Vagina (tissue), 2 donors: ENCODE measurements at places on chromosomes 12 and 14.

- DNase-seq: no peak
Observed at GRCh38 chr12:50411051-50411660, 10.5 kb downstream of the LARP4 start.

GRCh38 chr12:4133636-4134447, 139.7 kb upstream of the CCND2 start:
- DNase-seq: no peak

DNA sequence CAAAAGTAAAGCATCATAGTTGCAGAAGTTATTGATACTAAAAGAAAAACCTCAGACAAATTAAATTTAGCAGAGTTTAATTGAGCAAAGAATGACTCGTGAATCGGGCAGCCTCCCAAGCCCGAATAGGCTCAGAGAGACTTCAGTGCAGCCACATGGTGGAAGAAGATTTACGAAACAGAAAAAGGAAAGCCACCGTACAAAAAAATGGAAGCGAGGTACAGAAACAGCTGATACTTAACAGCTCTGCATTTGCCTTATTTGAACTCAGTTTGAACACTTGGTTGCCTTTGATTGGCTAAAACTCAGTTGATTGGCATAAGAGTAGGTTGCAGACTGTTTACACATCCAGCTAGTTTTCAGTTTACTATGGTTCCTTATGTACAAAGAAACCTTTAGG, 12.9 kb downstream of the TTC9 start:
- DNase-seq: no peak

DNA sequence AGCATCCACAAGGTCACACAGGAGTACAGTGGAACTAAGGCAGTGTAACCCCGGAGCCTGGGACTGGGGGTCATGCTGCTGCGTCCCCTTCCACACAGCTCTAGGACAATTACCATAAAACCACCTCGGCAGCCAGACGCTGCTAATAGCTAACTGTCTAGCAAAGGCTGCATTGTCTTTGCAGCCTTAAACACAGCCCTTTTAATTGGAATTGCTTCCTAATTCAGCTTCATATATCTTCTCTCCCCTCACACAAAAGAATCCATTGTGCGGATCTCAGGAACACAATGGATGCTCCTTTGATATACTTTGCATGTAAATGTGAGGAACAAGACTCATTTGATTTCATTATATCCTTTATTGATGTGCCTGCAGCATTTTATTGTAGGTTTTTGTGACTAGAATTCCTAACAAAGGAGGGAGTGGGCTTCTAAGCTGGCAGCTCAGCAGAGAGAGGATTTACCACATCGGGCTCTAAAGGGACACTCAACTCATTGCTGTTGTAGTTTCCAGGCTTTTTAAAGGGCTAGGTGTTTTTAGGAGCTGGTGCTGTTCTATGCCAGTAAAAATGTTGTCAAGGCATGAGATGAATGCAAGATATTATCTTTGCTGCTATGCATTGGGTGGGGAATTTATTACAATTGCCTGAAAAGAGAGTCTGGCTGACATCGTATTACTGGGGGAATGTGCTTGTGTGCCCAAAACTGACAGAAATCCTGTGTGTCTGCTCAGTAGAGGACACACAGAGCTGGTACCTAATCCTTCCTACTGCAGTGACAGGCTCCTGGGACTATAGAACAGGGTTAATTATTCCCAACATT, 30.4 kb upstream of the DACT1 start:
- DNase-seq: no peak

- no peak for DNase-seq
Observed at GRCh38 chr14:80955416-80955941, at the start of gene TSHR. Gene TSHR (plus strand): TSS chr14:80955621. CDS start chr14:80955681, 60 bp downstream.

DNA sequence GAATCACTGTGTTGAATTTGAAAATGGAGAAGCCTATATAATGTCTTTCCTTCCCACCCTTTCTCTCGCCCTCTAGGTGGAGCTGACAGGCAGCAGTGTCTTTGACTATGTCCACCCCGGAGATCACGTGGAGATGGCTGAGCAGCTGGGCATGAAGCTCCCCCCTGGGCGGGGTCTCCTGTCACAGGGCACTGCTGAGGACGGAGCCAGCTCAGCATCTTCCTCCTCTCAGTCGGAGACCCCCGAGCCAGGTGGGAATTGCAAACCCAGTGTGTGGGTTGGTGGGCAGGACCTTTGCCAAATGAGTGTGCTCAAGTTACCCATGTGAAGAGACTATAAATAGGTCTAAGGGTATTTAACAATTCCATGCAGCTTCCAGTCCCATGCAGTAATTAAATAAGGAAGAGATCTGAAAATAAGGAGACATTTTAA, 274.7 kb downstream of the EGLN3 start:
- no peak for DNase-seq

- no peak for DNase-seq
Observed at GRCh38 chr12:3249081-3249800, 172.1 kb downstream of the TSPAN9 start.

GRCh38 chr12:6638305-6638704, 2.5 kb upstream of the LPAR5 start:
- no peak for DNase-seq

- no peak for DNase-seq
Observed at GRCh38 chr12:132075026-132075713, 68.9 kb downstream of the DDX51 start.

DNA sequence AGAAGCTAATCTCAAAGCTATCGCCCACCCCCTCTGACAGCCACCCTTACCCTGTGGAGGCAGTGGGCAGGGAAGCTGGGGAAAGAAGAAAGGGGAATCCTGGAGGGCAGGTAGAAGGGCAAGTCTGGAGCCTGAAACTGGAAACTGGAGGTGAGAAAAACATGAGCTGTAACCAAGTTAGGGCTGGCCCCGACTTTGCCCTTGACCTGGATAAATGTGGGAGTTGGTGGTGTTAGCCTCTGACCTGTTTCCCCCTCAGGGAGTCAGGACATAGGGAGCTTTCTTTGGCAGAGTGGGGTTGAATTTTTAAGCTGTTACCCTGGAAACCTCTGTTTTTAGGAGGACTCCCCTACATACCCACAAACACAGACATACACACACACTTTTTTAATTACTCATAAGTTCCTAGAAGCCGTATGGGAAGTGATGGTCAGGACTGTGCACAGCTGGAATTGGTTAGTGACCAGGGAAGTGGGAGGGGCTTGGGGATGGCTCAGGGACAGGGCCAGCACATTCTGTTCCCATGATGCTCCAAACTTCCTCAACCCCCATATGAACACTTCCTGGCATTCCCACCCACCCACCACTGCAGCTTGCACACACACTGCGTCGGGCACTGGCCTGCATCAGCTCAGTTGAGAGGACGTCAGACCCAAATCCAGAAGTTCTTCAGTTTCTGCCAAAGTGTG, 5.0 kb upstream of the MMP19 start:
- peak; percentile 99 for DNase-seq

DNA sequence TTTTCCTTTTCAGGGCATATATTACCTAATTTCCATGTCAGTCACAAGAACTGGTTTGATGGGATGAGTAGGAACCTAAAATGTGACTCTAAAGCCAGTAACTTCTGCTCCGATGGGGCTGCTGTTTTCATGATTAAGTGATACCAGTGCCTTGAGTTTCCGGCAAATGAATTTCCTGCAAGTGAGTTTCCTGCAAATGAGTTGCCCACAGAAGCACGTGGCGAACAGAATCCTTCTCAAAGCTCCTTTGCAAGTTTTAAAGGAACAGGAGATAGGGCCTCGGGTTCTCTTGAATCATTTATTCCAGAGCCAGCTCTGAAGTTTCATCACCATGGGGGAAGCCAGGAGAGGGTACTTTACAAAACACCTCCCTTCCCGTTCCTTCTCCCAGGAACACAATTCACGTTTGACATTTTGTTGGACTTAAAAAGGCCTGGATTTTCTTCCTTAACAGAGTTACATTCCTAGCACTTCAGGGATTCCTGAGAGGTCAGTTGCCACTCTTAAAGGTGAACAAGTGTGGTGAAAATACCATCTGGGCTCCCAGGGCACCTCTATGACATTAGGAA, 2.2 kb upstream of the PPTC7 start:
- DNase-seq: no peak

GRCh38 chr12:114735680-114736374, 51.9 kb upstream of the TBX3 start:
- DNase-seq: no peak

DNA sequence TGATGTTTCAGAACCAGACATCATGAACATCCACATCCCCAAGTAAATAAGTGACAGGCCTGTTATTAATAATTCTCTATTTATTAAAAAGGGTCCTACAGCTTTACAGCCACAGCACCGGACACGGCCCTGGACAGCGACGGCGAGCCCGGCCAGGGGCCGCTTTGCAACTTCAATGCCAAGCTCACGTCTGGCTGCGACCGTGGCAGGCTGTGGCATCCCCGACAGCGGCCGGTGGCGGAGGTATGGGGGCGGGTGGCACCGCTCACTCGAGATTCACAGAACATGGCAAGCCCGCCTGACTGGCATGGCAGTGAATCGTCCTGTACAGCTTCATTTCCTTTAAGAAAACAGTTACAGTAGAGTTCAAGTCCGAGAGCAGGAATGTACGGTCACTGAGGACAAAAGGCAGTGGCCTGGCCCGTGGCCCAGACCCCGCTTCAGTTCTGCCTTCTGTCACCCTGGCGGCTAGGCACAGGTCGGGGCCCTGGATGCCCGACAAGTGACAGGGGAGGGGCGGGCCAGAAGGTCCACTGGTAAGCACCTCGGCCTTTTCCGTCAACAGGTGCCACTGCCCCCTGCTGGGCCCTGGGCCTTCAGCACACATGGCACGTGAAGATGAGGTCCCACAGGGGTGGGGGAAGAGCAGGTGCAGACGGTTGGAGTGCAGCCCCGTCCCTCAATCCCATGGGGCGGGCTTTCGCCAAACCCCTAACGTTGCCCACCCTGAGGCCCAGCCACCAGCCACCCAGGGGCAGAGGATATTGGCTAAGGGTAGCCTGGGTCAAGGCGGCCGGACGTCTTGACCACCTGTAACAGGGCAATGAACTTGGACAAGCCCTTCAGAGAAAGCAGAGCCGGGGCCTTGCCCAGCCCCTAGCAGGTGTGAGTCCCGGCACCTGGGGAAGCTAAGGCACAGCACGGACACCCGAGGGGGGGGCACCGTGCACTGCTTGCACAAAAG, 30.3 kb downstream of the HIP1R start:
- no peak for DNase-seq

DNA sequence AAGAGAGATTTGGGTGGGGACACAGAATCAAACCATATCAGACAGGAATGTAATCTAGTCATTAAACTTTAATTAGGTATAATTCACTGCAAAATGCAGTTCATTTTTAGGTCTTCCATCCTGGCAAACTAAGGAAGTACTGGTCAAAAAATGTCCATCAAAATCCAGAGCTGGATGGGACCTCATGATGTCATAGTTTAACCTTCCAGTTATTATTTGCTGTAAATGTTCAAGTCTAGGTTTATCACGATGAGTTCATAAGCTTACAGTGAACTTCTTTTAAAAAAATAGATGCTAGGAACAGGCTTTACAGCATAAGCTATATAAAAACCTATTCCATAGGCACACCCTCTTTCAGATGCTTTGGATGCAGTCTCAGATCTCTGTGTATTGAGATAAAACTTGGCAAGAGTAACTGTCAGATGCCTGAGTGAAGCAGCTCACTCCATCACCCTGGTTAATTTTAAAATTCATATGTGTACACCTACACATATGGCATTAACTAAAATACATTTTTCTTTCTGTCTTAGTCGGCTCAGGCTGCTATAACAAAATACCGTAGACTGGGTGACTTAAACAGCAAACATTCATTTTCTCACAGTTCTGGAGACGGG, 7.9 kb downstream of the SSPN start:
- DNase-seq: no peak

DNA sequence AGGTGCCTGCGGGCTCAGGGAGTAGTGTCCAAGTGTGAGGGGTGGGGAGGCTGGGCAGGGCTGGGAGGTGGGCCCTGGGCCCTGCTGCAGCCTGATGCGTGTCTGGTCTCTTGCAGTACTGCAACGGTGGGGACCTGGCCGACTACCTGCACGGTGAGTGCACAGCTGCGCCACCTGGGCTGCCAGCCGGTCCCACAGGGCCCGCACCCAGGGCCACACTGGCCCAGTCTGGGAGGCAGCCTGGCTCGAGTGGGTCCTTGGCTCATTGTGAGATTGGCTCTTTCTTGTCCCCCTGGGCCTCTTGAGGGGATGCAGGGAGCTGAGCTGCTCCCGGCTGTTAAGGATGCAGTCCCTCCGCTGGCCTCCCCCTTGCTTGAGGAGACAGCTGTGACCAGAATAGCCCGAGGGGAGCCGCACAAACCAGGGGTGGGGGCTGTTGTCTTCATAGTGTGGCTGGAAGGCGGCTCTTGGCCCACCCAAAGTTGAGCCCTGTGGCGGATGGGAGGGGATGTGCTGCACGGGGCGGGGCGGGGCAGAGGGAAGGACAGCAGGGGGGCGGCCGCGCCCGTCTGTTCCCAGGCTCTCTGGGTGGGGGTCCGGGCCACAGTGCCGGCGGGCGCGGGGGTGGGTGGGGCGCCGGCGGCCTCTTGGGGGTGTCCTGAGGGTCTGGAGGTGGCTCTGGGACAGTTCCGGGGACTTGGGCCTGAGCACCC, 13.1 kb downstream of the ULK1 start:
- no peak for DNase-seq

- DNase-seq: no peak
Observed at GRCh38 chr14:65225299-65226159, 123.2 kb upstream of the MAX start.

DNA sequence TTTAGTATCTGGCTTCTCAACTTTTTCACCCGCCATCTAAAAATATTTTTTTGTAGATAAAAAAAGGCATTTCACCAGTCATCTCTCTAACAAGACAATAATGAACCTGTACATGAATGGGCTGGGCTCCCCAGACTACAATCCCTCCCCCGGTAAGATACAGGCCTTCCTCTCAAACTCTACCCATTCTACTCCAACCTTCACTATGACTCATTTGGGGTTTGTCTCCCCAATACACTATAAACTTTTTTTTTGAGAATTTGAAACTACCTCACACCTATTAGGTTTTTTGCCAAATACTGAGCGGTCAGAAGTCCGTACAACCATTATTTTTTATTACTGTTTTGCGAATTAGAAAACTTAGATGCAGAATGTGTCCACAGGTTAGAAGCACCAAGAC, 784 bp downstream of the RPL6 start:
- DNase-seq: no peak

DNA sequence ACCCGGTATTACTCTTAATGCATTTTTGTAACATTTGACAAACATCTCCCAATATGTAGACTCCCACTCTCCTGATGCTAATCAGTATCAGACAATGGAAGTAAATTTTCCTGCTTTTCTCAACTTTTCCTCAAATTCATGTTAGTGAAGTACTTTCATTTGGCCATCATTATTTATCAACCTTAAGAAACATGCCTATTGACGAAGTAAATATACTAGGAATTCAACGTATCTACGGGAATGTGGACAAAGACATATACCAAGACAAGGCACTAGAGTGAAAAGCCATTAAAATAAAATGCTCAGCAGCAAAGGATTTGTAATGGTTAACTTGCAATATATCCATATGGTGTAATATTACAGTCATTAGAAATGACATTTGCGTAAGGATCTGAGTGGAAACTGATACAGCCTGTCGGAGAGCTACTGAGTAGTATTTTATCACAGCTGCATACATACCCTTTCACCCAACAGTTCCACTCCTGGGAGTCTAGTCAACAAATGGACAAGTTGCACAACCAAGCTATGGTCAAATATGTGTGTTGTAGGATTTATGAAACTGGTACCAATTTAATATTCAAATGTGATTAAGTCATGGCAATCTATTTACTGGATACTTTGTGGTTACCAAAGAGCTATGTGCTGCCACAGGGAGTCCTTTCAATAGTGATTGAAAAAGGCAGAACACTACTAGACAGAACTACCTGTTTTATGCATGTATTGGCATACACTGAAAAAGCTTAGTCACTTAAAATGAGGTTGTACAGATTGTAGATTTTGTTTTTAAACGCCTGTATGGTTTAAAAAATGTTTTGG, 26.5 kb downstream of the NUDT4 start:
- no peak for DNase-seq

- peak; percentile 70 for DNase-seq
Observed at GRCh38 chr14:69318241-69318640, 58.3 kb downstream of the GALNT16 start.
